ENCODE measurements at places on chromosomes 1 and 21.

DNA sequence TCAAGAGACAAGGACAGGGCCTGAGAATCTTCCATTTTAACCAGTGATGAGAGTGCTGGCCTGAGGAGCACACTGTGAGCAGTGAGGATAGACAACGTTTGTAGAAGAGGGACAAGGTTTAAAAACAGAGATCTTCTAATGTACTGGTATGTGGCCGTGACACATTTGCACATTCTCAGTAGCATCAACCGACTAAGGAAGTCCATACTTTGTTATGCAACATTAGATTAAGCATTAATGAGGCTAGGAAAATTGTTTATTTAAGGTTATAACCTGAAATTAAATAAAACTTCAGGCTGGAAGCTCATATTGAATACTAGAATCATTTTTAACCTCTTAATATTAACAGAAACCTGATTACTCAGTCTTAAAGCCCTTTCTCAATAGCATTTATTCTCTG is 99.0 kb downstream of the SLC45A1 start:
- DNase-seq = no peak

DNA sequence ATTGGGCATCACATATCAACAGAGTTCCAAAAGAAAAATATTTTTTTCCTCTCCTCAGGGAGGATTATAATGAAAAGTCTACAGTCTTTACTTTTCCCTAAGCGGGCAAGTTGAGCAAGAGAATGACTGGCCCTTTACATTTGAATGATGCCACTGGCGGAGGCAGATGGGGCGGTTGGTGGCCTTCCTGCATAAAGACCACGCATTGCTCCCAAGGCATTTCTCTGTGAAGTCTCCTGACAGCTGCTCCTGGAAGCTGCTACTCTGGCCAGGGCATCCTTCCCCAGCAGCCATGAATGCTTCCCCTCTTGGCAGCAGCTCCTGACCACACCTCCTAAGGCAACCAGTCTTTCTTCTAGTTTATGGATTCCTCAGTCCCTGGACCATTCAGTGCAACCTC is 161.1 kb upstream of the RRP15 start:
- DNase-seq = no peak

DNA sequence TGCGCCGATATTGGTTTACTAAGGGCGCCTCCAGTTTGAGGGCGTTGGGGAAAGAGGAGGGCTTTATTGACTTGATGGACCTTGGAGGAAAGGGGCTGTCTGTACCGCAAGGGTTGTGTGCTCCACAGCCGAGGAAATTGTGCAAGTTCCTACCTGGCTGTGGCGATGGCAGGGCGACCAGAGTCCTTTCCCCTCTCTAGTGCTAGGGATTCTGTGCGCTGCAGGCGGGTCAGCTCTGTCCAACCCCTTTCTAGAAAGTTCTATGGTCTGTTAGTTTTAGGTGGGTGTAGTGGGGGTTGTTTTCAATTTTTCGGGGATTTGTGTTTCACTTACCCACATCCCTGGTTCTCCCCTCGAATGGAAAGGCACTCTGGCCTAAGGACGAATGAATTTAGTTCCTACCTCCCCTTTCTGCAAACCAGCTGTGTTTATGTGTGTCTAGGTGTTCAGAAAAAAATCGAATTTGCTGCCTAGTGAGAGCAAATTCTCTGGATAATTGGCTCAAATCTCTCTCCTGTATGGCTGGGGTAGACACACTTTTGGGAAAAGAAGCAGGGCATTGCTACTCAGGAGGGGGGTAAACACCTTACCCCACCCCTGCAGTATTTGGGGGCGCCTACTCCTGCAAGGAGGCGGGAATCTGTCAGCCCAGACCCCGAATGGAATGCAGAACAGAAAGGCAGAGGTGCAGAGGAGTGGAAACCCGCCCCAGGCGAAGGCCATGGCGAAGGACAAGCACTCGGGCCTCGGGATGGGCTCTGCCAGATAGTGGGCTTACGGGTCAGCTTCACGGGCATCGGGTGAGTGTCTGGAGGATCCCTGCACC is 2.0 kb downstream of the DMBX1 start:
- no peak for DNase-seq

- DNase-seq = no peak
Observed at GRCh38 chr1:4611563-4612341, 42.7 kb upstream of the AJAP1 start.

DNA sequence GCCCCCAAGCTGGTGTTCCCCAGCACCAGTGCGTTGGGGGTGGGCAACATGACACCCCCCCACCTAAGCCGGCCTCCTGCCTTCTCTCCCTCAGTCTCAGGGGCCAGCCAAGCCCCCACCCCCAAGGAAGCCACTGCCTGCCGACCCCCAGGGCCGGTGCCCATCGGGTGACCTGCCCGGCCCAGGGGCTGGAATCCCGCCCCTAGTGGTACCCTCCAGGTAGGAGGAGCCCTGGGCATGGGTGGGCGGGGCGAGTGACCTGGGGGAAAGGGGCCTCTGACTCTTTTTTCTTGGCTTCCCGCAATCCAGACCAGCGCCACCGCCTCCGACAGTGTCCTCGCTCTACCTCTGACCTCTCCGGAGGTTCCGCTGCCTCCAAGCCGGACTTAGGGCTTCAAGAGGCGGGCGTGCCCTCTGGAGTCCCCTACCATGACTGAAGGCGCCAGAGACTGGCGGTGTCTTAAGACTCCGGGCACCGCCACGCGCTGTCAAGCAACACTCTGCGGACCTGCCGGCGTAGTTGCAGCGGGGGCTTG is 1.3 kb upstream of the EFNA4 start:
- DNase-seq = no peak

DNA sequence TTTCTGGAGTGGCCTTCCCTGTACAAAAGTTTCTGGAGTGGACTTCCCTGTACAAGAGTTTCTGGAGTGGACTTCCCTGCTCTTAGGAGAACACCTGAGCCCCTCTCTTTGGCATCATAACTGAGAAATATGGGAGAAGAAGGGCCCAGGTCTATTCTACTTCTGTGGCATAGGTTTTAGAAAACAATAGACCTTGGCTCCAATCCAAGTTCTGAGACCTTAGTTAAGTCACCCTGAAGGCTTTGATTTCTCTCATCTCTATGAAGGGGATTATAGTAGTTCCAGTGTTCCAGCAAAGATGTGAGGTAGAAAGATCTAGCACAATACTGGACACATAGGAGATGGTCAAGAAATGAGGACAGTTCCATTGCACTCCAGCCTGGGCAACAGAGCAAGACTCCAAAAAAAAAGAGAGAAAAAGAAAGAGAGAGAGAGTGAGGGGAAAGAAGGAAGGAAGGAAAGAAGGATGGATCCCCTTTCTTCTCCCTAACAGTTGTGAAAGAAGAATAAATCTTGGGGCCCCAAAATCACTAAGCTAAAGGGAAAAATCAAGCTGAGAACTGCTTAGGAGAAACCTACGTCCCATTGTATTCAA is 13.3 kb upstream of the EIF4G3 start:
- DNase-seq = no peak

GRCh38 chr1:152458384-152459185 is 44.5 kb upstream of the CRNN start:
- DNase-seq = peak; percentile 87

DNA sequence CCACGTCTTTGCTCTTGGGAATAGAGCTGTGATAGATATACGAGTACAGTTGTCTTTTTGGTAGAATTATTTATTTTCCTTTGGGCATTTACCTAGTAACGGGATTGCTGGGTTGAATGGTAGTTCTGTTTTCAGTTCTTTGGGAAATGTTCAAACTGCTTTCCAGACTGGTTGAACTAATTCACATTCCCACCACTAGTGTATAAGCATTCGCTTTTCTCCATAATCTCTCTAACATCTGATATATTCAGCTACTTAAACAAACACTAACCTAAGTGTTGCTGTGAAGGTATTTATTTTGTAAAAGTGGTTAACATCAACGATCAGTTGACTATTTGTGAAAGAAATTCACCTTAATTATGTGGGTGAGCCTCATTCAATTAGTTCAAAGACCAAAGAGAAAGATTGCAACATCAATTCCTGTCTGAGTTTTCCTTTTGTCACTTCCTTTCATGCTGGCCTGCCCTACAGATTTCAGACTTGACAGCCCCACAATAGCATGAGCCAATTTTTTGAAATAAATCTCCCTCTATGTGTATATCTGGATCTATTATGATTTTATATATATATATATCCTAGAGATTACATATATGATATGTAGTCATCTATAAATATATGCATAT is 26.7 kb upstream of the DUSP10 start:
- peak; percentile 39 for DNase-seq

DNA sequence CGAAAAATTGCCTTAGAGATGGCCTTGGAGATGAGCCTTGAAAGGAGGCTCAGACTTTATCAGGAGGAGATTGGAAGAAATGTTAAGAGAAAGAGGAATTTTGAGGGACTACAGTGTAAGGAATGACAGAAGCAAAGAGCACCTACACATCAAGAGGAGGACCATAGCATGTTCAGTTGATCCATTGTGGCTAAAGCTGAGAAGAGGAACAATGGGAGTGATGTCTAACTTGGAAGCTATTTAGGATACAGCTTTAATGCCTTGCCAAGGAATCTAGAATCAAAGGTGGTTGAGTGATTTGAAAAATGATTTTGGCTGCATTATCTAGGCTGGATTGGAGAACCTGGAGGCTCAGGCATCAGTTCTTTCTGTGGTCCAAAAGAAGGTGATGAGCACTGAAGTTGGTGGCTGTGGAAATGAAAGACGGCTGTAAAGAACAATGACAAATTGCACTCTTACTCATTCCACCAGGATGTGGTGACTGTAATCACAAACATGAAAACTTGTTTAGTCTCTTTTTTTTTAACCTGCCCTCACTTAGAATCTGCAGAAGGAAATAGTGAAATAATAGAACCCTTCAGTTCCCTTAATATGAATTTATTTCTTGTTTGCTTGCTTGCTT is 11.3 kb downstream of the FAM20B start:
- no peak for DNase-seq

DNA sequence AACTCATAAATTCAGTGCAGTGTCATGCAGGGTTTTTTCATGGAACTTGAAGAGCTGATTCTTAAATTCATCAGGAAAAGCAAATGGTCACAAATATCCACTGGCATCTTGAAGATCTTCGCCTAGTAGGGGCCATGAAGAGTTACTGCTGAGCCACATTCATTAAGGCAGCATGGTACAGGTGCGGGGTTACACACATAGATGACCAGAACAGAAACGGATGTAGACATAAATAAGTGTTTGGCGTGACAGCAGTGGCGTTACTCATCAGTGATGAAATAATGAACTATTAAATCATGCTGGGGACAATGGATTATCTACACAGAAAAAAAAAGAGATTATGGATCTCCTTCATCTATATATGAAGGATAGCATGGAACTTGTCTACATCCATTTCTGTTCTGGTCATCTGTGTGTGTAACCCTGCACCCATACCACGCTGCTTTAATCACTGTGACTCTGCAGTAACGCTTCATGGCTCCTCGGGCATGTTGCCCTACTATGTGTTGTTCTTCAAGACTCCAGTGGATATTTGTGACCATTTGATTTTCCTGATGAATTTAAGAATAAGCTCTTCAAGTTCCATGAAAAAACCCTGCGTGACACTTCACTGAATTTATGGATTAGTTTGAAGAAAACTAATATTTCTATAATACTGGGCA is 161.3 kb downstream of the GALNT2 start:
- no peak for DNase-seq

GRCh38 chr1:189662190-189662589 is 815.5 kb downstream of the BRINP3 start:
- DNase-seq = no peak

All from fibroblast of pulmonary artery (primary cell).